ENCODE measurements at places on chromosomes 5 and 9.

- no peak for DNase-seq
Measured at GRCh38 chr5:78744951-78745534, 96.5 kb upstream of the LHFPL2 start.

DNA sequence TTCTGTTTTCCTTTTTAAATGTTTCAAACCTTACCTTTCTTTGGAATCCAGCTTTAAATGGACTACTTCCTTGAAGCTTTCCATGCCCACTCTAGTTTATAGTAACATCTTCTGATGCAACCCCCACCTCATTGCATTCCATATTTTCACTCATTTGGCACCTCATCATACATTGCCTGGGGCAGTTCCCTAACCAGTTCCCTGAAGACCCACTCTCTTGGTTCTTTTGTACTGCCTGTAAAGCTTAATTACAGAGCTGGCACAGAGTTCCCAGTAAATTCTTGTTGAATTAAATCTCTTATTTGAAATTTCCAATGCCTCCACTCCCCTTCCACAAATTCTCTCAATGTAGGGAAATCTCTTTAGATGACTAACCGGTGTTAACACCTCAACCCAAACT, 257.2 kb downstream of the ARRDC3 start:
- no peak for DNase-seq

- DNase-seq: no peak
Measured at GRCh38 chr9:107612136-107612535, 122.6 kb upstream of the KLF4 start.

DNA sequence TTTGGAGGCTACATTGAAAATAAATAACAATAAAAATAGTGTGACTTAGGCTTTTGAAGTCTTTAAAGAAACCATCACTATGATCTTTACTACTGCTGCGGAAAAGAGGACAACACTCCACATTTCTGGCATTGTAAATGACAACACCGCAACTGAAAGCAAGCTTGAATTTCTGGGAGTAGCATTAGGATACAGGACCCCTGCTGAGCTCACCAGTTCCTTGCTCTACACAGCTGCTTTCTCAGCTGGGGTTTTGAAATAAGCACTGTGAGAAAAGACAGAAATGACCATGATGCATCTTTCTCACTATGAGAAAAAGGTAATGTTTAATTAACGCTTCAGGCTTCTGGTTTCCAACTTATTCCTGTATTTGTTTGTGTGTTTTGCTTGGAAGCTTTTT, 168.0 kb downstream of the TAF11L14 start:
- DNase-seq: no peak

- DNase-seq: no peak
Measured at GRCh38 chr5:95643152-95643551, 3.4 kb upstream of the RFESD start.

- no peak for DNase-seq
Measured at GRCh38 chr5:74673011-74673790, 11.8 kb upstream of the HEXB start.

DNA sequence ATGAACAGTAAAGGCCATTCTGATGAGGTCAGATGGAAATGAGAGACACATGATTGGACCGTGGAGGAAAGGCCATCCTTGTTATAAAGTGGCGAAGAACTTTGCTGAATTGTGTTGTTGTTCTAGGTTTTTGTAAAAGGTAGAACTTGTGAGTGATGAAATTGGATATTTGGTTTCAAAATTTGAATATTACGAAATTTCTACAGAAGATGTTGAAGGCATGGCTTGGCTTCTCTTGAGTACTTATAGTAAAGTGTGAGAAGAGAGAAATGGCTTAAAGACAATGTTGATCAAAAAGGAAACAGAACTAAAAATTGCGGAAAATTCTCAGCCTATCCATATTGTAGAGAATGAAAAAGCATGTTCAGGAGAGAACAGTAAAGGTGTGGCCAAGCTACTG, 166.6 kb upstream of the S1PR3 start:
- DNase-seq: no peak

DNA sequence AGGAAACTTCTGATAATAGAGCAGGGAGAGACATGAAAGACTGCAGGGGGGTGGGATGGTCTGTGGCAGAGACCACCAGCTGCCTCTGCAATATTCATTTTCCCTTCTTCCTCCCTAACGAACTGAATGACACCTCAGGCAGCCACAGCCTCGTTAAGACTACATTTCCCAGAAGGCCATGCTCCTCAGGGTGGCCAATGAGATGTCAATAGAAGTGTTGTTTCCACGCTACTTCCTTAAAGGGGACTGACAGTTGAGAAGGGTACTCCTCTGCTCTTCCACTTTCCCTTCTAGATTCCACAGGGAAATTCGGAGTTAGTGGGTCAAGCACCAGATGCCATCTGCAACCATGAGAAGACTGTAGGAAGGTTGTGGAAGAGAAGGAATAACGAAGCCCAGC, 52.0 kb upstream of the DAPK1 start:
- no peak for DNase-seq

GRCh38 chr9:133396952-133397351, 20.8 kb downstream of the STKLD1 start:
- DNase-seq: no peak

GRCh38 chr9:21576331-21577189, 94.4 kb upstream of the IFNE start:
- DNase-seq: no peak

DNA sequence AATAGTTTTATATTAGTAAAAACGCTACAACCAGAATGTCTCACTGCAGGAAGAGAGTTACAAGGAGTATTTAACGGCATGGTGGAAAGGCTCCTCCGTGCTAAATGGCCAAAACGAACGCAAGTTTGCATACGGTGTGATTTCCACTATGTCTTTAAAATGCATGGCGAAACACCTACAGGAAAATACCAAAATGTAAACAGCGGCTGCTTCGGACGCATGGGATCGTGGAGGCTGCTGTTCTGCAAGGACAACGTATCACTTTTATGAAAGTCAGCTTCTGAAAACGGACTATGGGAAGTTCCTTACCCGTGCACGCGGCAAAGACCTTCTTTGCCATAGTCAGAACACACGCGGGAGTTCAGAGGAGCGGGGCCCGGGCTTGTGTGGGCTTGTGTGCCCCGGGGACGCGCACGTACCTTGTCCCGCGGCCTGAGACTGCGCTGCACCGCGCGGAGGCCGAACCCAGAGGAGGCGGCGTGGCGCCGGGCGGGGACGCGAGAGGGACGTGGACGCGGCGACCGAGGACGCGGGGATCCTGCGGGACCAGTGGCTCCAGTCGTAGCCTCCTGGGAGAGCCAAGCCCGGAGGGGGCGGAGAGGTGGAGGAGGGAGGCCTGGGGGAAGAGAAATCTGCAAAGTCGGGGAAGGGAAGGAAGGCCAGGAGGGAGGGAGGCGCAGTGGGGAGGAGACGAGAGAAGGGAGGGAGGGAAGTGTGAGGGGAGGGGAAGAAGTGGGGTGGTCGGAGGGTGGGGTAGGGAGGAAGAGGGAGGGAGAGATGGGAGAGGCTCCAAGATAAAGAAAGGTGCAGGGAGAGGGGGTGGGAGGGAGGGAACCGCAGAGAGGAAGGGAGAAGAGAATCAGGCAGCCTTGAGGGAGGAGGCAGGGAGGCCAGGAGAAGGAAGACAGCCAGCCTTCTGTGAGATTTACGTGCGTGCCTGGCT, at the start of gene CMBL:
Gene CMBL (minus strand): TSS at position 697 of the 943 bp plus-strand sequence. CDS start 17,140 bp downstream, outside the sequence.
- DNase-seq: peak; percentile 26

- no peak for DNase-seq
Measured at GRCh38 chr5:64566310-64566916, 60.6 kb downstream of the RGS7BP start.

GRCh38 chr9:121242959-121243346, 25.0 kb upstream of the GSN start:
- DNase-seq: no peak

DNA sequence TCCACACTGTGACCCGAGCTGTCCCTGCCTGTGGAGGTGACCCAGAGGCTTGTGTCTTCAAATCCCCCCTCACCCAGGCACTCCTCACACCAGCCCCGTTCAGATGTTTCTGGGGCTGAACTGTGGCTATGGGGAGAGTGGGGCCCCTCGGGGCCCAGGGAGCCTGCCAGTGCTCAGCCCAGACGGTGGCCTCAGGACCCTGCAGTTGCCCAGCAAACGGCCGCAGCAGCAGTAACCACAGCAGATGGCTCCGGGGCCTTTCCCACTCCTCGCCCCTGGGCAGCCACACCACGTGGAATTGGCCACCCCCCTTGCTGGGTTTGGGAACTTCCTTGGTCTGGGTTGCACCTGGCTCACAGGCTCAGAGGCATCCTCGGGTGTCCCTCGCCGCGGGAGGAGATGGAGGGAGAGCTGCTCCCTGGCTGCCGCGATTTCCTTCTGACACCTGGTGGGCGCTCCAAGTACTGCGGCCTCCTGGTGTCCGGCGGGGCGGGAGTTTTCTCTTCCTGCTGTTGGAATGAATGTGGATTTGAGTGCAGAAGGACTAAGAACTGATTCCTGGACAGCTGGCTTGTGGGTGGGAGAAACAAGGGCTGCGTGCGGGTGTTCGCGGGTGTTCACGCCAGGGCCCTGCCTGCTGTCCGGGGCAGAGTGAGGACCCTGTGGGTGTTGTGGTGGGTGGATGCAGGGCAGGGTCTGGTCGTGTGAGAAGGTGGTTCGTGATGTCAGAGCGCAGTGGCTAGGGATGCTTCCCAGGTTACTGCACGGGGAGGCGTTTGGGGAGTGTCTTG, 97.5 kb downstream of the COL5A1 start:
- DNase-seq: peak; percentile 6

- DNase-seq: no peak
Measured at GRCh38 chr5:65946198-65946745, 19.9 kb downstream of the ERBIN start.

DNA sequence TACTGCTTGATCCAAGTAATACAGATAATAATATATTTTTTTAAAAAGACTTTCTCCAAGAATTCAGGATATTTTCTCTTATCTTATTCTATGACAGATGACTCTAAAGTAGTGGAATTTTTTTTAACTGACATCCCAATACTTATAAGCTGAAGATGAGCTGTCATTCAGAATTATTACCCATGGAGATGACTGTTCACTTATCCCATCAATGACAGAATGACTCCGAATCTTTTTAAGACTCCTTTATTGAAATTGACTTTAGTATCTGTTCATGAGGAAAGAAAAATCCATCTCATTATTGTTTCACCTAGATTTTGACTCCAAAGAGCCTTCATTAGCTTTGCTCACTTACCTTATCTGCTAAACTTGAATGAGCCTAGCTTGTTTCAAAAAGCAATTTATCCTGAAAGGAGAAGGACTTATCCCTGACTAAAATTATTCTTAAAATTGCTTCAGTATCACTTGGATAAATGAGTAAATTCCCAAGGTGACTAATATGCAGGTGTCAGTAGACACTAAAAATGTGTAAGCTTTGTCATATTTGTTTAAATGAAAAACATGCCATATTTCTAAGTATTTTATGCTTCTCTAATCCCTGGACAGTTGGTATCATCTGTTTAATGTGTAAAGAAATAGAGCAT, 146.9 kb downstream of the PLCXD3 start:
- no peak for DNase-seq

DNA sequence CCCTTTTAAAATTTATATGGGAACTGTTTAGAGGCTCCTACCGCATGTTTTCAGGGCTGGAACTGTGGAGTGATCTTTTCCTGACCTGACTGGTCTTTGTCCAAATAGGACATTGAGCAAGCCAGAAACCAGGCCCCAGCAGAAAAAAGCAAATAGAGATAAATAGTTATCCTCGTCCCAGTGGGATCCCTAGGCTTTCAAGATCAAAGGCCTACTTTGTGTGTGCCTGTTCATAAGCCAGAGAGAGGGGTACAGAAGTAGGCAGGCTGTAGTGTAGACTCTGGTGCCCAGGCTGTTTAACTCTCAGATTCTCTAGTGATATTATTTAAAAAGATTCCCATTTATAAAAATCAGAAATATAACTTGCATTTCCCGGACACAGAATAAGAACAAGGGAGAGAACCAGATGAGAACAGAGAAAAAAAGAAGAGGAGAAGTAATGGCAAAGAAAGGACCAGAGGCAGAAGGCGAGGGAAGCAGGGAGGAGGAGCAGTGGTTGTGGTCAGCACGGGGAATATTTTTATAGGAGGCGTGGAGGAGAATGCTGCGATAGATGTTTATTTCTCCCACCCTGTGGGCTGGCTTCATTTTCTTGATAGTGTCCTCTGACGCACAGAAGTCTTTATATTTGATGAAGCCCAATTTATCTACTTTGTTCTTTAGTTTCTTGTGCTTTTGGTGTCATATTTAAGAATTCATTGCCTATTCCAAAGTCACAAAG, 101.2 kb downstream of the AOPEP start:
- no peak for DNase-seq

DNA sequence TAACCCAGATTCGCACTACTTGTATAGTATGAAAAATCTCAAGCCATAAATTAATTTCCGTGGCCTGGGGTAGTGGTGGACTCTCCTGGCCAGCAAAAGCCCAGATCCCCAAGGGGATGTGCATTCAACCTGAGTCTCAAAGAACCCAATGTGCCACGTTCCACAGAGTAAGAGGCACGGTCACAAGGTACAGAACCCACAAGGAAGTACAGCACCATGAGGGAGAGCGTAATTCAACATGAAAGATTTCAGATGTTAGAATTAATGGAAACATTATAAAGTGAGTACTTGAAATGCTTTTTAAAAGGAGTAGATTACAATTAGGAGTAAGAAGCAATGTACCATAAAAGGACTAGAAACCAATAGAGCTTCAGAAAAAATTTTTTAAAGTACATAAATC, 23.4 kb downstream of the SRD5A1 start:
- DNase-seq: no peak

GRCh38 chr5:117357886-117358285, 783.3 kb upstream of the SEMA6A start:
- DNase-seq: no peak

DNA sequence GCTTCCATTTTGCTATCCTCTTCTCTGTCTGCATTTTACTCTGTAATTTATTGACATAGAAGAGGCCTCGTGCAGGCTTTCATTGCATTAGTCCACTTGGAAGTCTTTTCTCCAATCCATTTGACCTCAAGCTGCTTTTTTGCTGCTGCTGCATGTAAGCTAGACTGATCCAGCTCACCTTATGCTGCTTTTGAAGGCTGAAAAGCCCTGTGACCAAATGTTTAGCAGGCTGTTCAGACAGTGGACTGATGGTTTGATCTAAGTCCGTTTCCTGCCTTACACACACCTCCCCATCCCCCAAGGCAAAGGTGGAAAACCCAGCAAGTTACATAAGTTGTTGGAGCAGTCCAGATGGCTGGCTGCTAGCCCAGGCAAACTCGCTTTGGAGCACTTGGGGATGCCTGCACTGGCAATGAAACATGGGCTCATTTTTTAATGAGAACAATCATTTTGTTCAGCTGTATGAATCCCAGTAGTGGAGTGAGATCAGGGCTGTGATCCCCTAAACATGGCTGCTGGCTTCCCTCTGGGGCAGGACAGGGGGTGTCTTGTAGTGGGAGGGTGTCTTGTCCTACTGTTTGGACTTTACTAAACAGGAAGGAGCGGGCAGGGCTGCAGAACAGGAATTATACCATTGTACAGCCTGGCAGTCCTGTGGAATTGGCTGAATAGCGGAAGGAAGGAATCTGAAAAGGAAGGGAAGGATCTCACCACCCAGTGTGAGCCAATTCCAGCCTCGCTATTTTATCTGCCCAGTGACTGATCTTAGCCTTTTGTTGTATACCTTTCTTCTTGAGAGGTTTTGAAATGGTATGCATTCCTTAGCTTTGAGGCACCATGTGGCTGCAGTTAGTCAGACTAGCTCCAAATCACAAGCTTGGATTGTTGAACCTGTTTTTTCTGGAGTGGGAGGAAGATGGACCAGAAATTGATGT, 212.0 kb downstream of the ARHGAP26 start:
- no peak for DNase-seq
